H4 (cell line): ENCODE measurements at places on chromosomes 5 and 9.

GRCh38 chr5:33271606-33272005, 169.2 kb upstream of the TARS1 start:
- DNase-seq = no peak

GRCh38 chr5:14627270-14627669, 37.2 kb upstream of the OTULIN start:
- no peak for DNase-seq

DNA sequence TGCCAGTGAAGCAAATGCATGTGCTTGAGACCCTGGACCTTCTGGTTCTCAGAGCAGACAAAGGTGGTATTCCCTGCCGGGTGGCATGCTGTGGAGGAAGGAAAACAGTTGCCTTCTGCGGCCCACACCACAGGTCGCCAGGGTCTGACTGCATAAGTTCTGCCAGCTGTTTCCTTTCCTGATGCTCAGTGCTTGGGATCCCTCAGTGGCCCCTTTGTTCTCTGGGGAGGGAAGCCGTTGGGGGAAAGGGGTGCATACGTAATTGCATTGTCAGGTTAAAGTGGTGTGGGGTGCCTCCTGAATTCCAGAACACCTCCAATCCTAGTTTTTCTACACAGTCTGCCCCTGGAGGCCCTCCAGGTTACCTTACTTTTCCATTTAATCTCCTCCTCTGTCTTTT, 43.1 kb upstream of the SLC2A8 start:
- no peak for DNase-seq

DNA sequence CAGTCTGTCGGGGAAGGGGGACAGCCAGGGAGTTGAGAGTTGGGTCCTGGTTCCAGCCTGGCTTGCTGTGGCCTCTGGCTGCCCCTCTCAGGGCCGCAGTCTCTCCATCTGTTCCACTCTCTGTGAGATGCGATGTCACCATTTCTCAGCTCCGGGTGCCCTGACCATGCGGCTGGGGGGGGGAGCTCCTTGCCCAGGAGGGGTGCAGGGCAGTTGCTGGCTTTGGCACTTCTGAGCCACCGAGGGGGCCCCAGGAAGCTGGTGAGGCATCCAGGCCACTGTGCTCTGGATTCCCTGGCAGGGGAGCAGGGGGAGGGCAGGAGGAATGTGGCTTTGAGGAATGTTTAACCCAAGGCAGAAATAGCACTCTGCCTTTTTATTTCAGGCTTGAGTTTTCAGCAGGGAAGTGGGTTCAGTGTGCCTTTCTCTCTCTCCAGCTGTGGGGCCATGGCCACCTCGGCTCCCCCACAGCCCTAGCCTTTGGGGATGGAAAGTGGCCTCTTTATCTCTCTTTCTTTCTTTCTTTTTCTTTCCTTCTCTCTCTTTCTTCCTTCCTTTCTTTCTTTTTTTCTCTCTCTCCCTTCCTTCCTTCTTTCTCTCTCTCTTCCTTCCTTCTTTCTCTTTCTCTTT, 11.0 kb downstream of the NCS1 start:
- peak; percentile 89 for DNase-seq

DNA sequence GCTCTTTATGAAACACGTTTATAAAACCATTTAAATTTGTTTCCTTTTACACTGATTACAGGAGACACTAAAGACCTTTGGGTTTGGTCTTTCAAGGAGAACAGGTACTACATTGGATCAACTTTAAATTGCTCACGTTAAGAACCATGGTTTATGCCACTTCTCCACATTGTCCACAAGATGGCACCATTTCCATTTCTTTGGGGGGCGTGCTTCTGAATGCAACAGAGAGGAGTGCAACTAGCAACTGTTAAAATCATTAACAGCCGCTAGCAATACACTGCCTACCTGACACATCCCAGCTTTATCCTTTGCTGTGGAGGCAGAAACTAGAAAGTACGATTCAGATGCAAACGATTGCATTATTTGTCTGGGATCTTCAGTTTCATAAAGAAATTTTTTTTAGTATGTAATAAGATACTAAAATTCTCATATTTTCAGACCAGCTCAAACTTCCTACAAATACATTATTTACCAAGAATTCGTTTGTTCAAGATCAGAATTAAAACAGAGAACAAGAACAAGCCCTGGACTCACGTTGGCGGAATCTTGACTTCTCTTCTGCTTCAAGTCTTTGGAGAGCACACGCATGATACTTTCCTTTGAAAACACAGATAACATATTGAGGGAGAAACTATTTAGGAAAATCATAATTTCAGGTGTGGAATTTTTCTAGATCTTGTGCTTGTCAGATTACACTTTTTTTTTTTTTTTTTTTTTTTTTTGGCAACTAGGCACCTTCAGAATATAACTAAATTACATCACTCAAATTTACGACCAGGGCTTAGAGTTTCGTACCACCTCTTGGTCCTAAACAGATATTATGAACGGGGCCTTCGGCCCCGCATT, 702 bp downstream of the CDC20B start:
- DNase-seq = peak; percentile 80

DNA sequence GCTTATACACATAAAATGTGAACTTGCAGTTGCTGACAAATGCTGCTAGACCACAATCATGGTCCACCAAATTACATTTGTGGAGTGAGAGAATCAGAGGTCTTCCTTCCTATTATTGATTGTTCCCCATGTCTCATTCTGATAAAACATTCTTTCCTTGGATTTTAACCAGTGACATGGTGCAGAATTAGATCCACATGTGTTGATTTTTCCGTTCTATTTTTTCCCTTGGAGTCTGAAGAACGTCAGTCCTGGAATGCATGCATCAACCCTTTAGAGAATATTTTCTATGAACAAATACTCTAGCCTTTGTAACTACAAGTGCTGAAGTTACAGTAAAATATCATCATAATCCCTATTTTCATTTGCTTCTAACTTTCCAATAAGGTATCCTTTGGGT, 170.7 kb upstream of the SPRY4 start:
- DNase-seq = no peak

- DNase-seq = no peak
Measured at GRCh38 chr5:142006363-142007236, 6.2 kb downstream of the GNPDA1 start.

GRCh38 chr5:77842243-77842642, 66.1 kb upstream of the TBCA start:
- DNase-seq = no peak

GRCh38 chr9:13939134-13939533, 374.8 kb downstream of the NFIB start:
- peak; percentile 13 for DNase-seq

DNA sequence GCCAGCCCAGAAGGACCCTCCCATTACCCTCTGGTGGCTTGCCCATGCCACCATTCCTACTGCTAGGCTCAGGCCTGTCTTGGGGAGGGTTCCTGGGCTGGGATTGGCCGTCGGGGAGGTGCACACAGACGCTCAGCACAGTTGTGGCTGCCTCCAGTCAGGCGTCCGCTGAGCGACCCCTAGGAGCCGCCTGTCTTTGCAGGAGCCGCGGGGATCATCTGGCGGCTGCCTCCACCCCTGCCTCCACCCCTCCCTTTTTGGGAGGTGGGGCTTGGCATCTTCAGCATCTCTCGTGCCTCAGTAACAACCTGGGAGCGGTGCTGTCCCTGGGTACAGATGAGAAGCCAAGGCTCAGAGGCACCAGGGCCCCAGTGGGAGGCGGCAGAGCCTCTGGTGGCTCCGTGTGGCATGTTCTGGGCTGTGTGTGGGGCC, 39.6 kb downstream of the RXRA start:
- peak; percentile 88 for DNase-seq

DNA sequence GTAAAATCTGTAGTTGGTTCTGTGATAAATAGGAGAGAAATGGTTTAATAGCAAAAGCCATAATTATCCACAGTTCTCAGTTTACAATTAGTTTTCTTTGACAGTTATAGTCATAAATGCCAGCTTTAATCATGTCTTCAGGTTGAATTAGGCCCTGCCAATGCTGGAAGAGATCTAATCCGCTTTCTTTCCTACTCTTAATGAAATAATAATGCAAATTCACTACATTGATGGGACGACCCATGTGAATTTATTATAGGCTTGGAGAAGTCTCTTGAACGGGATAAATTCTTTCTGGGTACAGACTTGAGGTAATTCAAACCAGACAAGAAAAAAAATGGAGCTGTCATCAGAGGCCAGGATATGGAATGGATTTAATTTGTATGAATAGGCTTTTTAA, 950.4 kb downstream of the EFNA5 start:
- no peak for DNase-seq

DNA sequence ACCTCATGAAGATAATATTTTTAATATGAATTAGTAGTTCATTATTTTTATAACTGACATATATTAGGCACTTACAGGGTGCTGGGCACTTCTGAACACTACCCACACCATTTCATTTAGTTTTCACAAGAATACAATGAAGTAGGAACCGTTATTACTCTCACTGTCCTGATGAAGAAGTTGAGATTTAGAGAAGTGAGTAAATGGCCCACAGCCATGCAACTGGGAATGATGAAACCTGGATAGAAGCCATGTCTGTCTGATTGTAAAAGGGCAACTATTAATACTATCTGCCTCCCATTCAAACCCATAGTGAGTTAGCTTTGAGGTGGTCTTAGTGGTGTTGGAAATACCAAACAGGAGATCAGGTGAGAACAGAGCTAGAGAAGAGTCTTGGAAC, 29.6 kb upstream of the OTULINL start:
- no peak for DNase-seq

DNA sequence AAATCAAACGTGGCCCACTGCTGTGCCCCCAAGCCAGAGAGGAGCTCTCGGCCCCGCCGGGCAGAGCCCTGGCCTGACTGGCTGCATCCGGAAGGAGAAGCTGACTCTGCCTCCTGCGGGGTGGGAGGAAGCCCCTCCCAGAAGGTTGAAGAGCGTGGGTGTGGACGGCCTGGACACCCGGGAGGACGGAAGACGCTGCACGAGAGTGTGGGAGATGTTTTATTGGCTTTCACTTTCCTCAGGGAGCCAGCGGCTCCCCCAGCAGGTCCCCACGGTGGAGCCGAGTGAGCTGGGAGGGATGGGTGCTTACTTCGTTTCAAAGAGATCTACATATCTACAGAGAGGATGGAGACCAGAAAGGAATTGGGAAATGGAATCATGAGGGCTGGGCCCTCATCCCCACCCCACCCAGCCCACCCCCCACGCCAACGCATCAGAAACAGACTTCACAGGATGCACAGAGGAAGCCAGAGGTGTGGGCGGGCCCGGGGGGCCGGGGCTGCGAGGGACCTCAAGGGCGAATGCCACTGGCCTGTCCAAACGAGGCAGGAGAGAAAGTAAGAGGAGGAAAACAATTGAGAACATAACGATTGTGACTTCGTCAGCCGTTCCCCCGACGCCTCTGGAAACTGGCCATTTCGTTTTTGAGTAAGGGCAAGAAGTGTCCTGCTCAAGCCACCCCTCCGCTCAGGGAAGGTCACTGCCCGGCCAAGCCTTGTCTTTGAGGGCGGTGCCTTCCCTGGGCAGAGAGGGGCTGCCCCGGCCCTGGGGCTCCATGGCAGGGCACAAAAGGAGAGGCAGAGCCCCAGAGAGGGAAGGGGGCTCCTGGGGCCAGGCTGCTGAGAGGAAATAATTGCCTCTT, 32.1 kb downstream of the FAM163B start:
- DNase-seq = no peak

DNA sequence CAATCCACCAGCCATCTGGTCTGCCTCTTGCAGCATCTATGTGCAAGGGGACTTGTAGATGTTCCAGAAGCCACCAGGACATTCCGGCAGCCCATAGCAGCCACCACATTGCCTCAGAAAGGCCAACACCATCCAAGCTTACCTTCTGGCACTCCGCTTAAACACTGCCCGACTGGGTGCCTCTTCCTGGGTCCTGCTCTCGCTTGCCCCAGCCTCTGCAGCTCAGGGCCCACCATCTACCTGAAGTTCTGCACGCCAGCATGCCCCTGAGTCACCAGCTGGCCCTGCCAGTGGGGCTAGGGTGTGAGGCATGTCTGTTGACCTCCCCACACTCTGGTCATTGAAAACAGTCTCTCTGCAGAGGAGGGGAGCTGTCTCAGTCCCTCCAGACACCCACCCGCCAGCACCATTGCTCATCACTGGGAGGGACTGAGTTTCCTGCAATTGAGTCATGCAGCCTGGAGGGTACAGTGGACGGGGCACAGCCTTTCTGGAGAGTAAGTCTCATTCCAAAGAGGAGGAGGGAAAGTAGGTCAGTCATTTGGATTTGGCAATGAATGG, 16.9 kb upstream of the COL5A1 start:
- DNase-seq = no peak

DNA sequence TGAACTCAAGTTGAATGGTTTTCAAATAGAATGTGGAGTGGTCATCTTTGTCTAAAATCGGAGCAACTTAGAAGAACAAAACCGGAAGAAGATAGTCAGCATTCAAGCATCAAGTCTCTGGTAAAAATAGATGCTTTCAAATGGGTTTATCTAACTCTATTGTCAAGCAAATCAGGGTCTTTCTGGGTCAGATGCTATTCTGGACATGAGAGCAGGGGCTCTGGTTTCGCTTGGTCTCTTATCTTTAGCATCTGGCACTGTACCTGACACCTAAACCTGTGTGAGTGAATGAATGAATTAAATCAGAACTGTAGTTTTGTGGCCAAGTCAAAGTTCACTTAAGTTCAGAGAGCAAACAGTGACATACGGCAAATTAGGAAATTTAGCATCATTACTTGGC, 173.5 kb downstream of the SLIT3 start:
- DNase-seq = no peak

- DNase-seq = no peak
Measured at GRCh38 chr9:116420993-116421538, 266.0 kb upstream of the TRIM32 start.

DNA sequence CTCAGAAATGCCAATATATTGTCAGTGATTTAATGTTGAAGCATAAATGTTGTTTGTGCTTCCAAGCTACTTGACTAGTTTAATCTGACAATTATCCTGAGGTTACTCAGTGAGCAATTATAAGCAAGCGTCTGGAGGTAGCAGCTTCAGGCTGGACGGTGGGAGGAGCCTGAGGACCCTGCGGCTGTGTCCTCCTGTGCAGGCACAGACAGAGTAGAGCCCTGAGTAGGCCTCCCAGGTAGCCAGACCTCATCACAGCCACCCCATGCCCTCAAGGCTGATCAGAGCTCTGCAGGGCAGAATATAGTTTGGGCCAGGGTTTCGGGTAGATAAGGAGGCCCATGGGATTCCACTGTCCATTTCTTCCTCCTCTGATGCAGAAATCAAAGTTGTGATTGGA, 153.6 kb downstream of the DRD1 start:
- DNase-seq = no peak
